ENCODE measurements at places on chromosomes 1 and 21.
A peak's percentile ranks its signal among the peaks of the same experiment; 100 is the strongest.

DNA sequence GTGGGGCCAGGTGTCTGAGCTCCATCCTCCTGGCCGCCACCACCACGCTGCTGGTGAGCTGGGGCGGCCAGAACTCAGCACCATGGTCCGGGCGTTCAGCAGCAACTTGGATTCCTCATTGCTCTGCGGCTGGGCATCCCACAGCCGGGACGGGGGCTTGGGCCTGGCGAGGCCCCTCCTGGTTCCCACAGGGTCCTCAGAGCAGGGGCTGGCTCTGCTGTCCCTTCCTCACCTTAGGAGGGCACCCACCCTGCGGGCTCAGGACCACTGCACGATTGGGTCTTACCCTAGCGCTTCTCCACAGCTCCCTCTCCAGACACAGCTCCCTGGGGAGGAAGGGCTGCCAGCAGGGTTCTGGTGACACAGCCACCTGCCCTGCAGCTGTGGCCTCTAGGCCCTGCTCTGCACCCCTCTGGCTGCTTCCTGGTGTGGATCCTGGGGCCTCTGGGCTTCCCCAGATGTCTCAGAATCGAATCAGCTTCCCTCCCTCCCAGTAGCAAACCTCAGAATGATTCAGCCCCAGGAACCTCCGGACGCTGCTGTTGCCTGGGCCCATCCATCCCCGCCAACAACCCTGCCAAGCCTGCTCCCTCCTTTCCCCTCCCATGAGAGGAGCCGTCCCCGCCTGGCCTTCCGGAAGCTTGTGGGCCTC lies 25.0 kb downstream of the CRYAA start:
- DNase-seq = peak; percentile 50

- no peak for DNase-seq
These were observed 103.0 kb downstream of the SSBP3 start for GRCh38 chr1:54302951-54303843.

GRCh38 chr1:148263906-148264255 lies 111.8 kb upstream of the NBPF11 start:
- no peak for DNase-seq

GRCh38 chr1:99662539-99663080 lies 16.7 kb downstream of the PALMD start:
- DNase-seq = no peak

DNA sequence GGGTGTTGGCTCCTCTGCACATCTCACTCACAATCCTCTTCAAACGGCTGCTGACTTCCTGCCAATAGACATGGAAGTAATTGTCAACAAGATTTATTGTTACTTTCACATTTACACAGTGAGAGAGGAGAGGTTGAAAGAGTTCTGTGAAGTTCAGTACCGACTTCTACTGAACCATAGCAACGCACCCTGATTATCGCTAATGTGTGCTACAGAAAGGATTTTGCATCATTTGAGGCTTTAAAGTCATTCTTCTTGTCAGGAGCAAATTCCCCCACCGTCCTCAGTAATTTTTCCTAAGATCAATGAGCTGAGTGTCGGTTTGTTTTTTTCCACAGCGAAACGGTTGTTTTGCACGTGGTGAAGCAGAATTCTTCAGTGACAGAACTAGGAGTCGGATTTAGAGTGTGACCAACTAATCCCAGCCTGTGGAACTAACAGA lies 361.0 kb downstream of the ADGRL2 start:
- DNase-seq = peak; percentile 51
